Effector CD4-positive, alpha-beta T cell (primary cell): ENCODE measurements at places on chromosomes 12 and 14.

DNA sequence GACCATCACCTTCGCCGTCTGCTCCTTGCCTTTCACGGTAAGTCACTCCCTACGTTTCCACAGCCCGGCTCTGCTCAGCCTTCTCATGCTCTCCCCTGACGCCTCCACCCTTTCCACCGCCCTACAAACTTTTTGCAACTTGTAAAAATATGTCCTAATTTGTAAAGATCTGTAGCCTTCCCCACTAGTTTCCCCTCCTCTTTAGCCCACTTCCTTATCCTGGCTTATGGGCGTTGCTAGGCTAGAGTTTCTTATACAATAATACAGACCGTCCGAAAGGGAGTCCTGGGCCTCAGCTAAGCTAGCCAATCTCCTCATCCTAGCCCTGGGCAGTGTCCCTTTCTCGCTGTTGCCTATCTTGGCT, 1.2 kb downstream of the PTGER2 start:
- DNase-seq, result no peak

GRCh38 chr12:79547044-79547734, 143.6 kb downstream of the PAWR start:
- DNase-seq, result no peak

DNA sequence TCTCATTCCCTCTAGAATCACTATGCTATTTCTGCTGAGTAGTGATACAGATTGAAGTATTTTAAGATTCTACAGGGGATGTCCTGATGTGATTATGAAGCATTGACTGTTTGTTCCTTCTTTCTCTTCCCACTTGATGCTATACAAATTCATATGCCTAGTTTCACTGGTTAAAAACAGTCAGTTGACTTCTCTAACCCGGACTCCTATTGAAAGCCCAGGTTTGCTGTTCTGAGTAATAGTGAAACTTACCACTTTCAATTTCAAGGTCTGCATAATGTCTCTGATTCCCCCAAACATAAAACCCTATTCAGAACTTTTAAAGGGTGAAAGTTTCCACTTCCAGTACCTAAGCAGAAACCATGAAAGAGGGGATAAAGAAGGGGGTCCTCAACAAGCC, 117.7 kb upstream of the RPL10L start:
- no peak for DNase-seq

GRCh38 chr12:105860561-105861207, 278.1 kb downstream of the NUAK1 start:
- no peak for DNase-seq

- no peak for DNase-seq
Measured at GRCh38 chr12:1499351-1499750, 95.0 kb downstream of the FBXL14 start.

DNA sequence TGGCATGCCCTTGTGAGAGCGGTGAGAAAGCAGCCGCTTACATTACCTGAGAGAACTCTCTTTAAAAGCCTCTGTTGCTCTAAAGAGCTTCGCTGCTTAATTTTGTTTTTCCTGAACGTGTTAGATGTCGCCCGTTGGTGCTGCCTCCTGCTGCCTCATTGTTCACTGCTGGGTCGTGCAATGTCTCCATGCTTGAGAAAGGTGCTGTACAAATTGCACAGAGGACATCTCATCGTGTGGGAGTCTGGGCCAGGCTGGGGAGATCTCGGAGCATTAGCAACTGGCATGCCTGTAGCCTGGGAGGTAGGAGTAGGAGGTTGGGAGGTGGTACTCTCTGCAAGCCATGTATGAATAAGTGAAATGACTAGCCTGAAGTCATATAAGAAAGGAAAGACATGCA, 686.0 kb downstream of the NOVA1 start:
- no peak for DNase-seq
